ENCODE measurements at places on chromosomes 3 and 15. TPM values are rescaled to one million over a fixed set of nuclear protein-coding genes. Genes with fewer than 3 reads are reported as not detected.

The HIGD2B gene
- not detected for total RNA-seq

DNA sequence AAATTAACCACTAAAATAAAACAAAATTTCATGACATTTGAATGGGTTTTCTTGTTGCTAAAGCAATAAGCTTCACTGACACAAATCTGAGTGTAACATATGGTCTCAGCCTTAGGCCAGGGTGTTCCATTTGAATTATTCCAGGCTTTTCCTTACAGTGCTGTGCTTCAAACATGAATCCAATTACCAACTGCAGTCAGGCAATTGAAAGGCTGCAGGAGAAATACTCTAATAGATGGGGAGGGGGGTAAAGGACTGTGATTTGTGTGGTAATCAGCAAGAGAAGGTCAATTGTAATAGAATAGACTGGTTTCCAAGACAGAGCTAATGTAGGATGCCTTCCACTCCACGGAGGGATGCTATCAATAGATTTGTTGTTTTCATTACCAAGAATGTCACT, 466.7 kb downstream of the C3orf38 start:
- no peak for DNase-seq
- no peaks in the 10 kb centered on the region for H3K4me1 ChIP-seq
- H3K4me3 ChIP-seq = no peak overlapping the region
- no peaks in the 10 kb centered on the region for H3K36me3 ChIP-seq
- H3K27ac ChIP-seq = no peak overlapping the region

The LRCH3 gene
- total RNA-seq = 104 TPM

DNA sequence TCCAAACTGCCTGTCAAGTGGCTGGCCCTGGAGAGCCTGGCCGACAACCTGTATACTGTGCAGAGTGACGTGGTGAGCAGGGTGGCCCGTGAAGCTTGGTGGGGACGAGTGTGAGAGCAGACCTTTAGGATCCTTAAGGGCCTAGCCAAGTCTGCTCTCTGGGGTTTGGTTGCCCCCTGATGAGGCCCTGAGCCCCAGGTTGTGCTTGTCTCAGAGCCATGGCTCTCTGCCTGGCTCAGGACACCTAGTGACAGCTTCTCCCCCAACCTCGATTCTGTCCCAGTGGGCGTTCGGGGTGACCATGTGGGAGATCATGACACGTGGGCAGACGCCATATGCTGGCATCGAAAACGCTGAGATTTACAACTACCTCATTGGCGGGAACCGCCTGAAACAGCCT, 14.4 kb downstream of the TYRO3 start:
- no peak for DNase-seq
- H3K4me3 ChIP-seq = no peak overlapping the region
- H3K27me3 ChIP-seq = no peaks in the 10 kb centered on the region
- no peaks in the 10 kb centered on the region for H3K36me3 ChIP-seq
- no peaks in the 10 kb centered on the region for H3K4me1 ChIP-seq
- no peak overlapping the region for H3K27ac ChIP-seq
